ENCODE measurements at places on chromosomes 4 and X.

GRCh38 chrX:126339928-126340327 lies 173.8 kb upstream of the DCAF12L2 start:
- no peak for DNase-seq

DNA sequence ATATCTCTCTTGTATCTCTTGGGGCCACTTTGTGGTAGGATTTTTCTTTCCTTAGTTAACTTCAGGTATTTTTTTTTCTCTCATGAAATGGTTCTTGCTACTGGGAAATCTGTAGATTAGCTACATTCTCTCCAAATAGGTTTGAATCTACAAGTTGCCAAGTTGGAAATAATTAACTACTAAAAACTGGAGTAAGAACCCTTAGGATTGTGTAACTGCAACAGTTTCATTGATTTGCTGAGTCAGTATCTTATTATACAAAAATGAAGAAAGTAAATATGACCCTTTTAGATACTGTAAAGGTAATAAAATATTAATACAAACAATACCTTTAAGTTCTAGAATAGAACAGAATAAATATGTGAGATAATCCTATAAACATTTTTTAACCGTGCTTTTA lies 327.9 kb downstream of the CXXC4 start:
- no peak for DNase-seq

DNA sequence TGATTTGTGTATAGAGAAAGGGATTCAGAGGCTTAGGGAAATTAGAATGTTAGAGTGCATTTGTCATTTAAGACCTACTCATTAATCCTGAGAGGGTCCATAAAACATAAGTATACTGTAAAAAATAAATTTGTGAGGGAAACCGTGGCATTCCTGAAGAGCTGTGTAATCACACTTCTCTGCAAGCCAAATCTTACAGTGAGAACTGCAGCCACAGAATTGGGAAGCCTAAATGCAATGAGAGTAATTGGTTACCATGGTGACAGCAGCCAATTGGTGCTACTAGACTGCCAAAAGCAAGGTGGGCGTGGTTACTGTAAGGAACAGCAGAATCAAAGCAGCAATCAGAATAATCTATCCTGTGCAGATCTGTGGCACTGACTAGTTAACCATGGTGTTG lies 345.2 kb upstream of the GRID2 start:
- DNase-seq, result no peak

DNA sequence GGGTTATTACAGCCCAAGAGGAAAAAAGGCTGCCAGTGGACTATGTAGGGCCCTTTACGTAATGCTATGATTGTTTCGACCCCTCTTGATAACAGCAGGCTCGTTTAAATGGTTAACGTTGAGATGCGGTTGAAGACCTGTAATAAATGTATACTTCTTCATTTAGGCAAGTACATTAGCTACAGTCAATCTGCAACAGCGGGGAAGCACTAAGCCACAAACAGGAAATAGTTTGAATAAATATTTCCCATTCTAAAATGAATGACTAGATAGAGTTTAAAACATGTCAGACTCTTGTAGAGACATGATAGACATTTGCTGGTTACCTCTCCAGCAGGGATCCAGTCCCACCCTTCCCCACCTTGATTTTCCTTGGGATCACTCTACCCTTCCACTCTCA lies 38.1 kb upstream of the STIM2 start:
- no peak for DNase-seq

GRCh38 chrX:50787099-50787498 lies 26.9 kb downstream of the SHROOM4 start:
- DNase-seq, result no peak

GRCh38 chr4:8333726-8334460 lies 64.3 kb downstream of the HTRA3 start:
- DNase-seq, result no peak

DNA sequence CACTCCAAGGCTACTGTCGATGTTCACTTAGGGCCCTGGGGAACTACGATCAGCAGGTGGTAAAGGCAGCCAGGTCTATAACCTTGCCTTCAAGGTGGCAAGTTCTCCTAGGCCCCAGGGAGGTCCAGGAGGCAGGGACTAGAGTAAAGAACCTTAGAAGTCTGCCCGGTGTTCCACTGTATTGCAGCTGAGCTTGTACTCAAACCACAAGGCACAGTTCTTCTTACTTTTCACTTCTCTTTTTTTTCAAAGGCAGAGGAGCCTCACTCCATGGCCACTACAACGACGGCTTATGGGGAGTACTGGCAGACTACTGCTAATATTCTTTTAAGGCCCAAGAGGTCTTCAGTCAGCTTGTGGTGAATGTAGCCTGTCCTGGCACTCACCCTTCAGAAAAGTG lies 78.8 kb upstream of the GPR174 start:
- no peak for DNase-seq

DNA sequence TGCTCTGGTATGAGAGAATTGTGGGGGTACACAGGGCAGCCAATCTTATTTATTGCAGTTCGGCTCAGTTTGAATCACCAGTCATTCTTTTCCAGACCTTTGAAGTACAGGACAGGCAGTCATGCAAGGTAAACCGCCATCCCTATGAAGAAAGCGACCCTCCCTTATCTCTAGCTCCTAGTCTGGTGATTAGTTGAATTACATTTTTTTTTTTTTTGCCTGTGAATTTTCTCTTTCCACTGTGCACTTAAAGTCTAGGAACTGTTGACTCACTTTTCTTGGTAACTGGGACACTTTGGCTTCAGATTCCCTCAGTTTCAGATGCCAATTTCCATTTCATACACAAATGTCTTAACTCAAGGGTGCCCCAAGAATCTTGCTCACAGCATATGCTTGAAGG lies 82.4 kb upstream of the FAM9C start:
- DNase-seq, result no peak

- no peak for DNase-seq
Observed at GRCh38 chr4:129345609-129346008, 249.7 kb downstream of the C4orf33 start.

GRCh38 chr4:181418496-181418895 lies 824.7 kb upstream of the TENM3 start:
- DNase-seq, result no peak

DNA sequence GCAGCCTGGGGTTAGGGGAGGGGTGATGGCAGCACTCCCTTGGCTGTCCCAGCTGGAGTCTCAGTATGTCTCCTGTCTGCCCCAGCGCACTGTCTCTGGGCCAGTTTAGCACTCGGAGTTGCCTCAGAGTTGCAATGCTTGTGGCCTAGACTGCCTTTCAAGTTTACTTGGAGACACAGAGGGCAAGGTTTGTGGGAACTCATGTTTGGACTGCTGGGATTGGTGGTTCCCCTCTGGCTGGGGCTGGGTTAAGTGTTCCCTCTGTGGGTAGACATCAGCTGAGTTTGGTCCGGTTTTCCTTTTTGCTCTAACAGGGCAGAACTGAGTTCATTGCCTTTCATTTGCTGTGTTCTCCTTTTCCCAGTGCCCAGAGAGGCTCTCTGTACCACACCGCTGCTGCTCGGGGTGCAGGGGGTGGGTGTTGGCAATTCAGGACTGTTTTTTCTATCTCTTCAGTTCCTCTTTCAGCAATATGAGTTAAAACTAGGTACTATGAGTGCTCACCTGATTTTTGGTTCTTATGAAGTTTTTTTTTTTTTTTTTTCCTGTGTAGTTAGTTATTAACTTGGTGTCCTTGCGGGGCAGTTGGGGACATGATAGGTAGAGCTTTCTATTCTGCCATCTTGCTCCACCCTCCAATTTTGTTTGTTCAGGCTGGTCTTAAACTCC lies 17.2 kb downstream of the RAB33B start:
- DNase-seq, result no peak

- no peak for DNase-seq
Observed at GRCh38 chr4:62484357-62484756, 1284.2 kb downstream of the ADGRL3 start.

- no peak for DNase-seq
Observed at GRCh38 chr4:120316416-120316815, 249.8 kb upstream of the MAD2L1 start.

GRCh38 chr4:112270051-112270450 lies 15.7 kb downstream of the TIFA start:
- no peak for DNase-seq

DNA sequence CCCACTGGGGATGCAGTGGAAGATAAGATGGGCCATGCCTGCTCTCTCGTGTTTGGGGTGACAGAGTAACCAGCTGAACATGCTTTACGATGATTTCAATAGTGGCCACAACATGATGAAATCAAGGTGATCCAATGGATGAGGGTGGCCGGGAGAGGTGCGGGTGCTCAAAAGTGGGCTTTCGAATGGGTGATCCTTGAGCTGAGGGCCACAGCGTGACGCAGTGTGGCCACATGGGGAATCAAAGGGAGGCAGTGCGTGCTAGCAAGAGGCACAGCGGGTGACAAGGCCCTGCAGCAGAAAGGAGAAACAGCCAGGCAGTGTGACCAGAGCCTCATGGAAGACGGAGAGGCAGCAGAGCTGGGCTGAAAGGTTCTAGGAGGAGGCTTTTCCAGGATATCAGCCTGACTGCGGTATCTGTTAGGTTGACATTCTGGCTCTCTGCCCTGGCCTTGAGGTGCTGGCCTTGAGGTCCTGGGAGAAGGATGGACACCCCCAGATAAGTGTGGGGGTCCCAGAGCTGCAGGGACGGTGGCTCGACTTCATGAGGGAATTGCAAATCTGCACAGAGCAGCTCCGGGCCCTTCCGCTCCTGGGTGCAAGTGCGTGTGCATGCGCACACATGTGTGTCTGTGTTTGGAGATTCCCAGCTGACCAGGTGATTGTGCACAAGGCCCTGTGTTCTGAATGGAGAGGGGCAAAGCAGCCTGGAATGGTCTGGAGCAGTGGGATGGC lies 38.0 kb upstream of the GPR78 start:
- DNase-seq, result no peak

GRCh38 chr4:186651624-186652023 lies 72.0 kb downstream of the FAT1 start:
- DNase-seq, result no peak

DNA sequence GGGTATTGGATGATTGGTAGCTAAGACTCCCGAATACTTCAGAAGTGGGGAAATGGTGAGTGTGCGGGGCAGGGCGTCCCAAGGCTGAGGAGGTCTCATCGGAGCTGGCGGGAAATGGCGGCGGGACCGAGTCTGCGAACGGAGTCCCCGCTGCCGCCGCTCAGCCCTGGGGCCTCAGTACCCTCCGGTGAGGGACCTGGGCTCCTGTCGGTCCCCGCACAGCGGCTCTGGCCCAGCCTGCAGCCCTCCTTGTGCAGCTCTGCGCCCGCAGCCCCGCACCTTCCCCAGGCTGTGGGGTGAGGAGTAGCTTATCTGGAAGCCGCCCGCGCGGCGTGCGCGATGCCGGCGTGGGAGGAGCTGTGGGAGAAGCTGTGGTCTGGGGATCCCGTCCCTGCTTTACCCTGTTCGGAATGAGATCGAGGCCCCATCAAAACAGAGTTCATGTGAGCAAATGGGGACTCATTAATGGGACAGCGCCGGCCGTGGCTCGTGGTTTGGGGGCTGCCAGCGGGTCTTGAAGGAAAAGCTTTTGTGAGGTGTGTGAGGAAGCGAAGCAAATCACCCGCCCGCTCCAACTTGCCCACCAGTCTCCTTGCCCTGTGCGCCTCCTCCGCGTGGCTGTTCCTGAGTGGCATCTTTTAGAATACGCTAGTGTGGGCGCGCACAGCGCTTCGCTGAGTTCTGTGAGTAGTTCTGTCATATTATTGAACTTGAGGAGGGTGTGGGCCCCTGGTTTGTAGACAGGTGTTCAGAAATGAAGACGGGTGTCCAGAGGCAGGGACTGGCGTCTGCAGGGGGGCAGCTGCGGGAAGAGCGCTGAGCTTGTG lies 531 bp downstream of the ZNF141 start:
- peak; percentile 39 for DNase-seq

- no peak for DNase-seq
Observed at GRCh38 chrX:9148615-9149399, 114.9 kb upstream of the FAM9B start.

- no peak for DNase-seq
Observed at GRCh38 chr4:23169608-23170311, 477.0 kb downstream of the GBA3 start.

DNA sequence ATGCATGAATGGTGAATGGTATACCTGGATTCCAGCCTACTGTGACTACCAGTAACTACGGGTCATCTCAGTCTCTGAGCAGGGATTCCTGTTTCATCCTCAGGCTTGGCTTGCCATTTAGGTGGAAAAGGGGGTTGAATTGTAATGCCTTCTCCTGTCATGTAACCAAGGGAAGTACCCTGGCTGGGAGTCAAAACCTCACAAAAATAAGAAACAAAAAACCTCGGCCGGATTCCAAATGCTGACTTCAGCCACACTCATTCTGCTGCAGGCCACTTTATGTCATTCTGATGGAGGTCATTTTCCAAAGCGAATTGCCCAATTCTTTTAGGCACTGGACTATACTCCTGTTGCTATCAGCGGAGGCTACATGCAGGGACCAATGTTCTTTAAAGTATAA lies 324.7 kb downstream of the LDB2 start:
- no peak for DNase-seq

- DNase-seq, result no peak
Observed at GRCh38 chr4:139641218-139641617, 24.4 kb upstream of the MGST2 start.

GRCh38 chr4:6239486-6239885 lies 30.2 kb upstream of the WFS1 start:
- no peak for DNase-seq

GRCh38 chr4:68921051-68921450 lies 30.6 kb downstream of the UGT2A3 start:
- no peak for DNase-seq

GRCh38 chr4:120130786-120131185 lies 64.1 kb upstream of the MAD2L1 start:
- DNase-seq, result no peak

- no peak for DNase-seq
Observed at GRCh38 chr4:119479835-119480234, 148.8 kb downstream of the PDE5A start.

DNA sequence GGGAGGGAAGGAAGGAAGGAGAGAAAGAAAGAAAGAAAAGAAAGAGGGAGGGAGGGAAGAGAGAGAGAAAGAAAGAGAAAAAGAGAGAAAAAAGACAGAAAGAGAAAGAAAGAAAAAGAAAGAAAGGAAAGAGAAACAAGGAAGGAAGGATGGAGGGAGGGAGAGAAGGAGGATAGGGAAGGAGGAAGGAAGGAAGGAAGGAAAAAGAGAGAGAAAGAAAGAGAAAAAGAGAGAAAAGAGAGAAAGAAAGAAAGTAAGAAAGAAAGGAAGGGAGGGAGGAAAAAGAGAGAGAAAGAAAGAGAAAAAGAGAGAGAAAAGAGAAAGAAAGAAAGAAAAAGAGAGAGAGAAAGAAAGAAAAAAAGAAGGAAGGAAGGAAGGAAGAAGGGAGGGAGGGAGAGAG lies 105.8 kb upstream of the RBPJ start:
- no peak for DNase-seq

- no peak for DNase-seq
Observed at GRCh38 chrX:104833401-104833800, 267.4 kb downstream of the IL1RAPL2 start.

DNA sequence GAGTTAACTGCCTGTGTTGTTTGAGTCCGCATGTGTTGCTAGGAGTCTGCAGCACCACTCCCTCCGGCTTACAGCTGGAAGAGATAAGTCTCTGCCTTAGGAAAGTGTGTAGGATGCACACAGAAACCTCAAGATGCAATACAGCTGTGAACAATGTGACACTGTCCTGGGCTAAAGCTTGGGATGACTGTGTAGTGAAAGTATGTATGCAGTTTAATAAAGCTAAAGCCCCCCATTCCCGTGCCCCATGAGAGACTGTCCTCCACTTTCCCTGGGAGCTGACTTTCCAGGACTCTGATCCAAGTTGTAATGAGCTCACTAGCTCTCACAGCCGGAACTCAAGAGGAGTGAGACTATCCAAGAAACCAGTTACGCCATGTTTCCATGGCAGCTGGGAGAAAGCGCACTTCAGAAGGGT lies 156.6 kb upstream of the FTHL17 start:
- no peak for DNase-seq

- DNase-seq, result no peak
Observed at GRCh38 chr4:2163311-2163821, 78.6 kb downstream of the HAUS3 start.
